ENCODE measurements at places on chromosomes 4 and X.

DNA sequence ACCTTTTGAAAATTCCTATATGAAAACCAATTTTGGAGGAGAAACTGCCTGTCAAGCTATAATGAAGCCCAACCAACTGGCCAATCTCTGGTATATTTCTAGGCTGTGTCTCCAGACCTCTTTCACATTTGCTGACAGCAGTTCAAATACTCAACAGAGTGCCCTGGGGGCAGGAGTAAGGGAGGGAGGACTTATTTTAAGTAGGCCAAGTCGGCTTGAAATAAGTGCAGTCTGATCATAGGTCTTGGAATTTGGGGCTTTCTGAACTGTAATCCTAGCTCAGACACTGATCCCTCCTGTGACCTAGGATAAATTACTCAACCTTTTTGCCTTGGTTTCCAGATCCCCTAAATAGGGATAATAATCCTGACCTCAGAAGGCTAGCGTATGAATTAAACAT, 59.4 kb upstream of the SLC7A11 start:
- no peaks in the 10 kb centered on the region for H3K36me3 ChIP-seq
- no peaks in the 10 kb centered on the region for H3K4me1 ChIP-seq
- H3K4me3 ChIP-seq: no peak overlapping the region
- no peak for DNase-seq
- no peaks in the 10 kb centered on the region for H3K27me3 ChIP-seq
- no peak overlapping the region for H3K27ac ChIP-seq

DNA sequence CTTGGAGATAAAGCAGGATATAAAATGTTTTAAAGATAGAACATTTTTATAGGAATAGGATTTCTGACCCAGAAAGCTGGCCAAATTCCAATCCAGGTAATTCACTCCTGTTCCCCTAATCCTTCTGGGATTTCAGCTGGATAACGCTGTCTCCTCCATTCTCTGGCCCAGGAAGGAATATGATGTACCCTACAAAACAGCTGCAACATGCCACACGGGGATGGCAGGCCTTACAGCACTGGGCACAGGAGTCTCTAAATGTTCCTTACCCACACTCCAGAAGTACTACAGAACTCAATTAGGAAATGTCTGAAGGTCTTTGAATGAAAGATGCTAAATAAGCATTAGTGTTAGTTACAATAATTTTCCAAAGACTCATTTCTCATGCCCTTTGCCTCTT, 15.8 kb downstream of the CAMK2D start:
- H3K4me1 ChIP-seq: peaks cover 3% of the 10 kb centered on the region
- DNase-seq: no peak
- no peak overlapping the region for H3K27ac ChIP-seq

DNA sequence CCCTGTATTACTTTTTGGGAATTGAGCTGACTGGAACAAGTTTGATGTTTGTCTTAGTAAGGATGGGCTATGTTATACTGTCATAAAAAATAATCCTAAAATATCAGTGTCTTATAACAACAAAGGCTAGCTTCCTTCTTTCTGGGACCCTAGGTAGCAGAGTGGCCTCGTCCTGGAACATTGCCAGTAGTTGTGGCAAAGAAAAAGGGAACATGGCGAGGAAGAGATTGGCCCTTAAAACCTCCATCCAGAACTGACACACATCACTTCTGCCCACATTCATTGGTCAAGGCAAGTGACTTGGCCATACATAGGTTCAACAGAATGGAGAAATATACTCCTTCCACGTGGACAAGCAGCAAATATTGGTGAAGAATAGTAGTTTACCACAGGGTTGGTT, 287.9 kb downstream of the PPP1R2C start:
- no peak overlapping the region for H3K4me3 ChIP-seq
- H3K4me1 ChIP-seq: no peaks in the 10 kb centered on the region
- no peak overlapping the region for H3K27ac ChIP-seq
- no peaks in the 10 kb centered on the region for H3K27me3 ChIP-seq
- DNase-seq: no peak

DNA sequence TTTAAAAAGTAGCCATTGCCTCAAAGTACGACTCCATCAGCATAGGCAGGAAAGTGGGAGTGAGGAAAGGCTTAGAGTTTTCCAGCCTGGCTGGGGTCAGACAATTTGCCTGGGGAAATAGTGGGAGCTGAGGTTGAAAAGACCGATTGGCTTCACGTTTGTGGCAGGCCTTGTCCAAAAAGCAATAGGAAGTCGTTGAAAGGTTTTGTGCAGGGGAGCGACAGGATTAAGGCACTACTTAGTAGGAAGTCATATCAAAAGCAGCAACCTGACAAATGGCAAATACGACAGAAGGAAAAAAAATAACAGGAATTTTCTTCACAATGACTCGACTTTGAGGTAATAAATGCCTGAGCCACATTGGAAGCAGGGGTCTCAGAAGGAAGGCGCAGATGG, 691 bp upstream of the EREG start:
- no peak overlapping the region for H3K4me3 ChIP-seq
- no peak for DNase-seq
- H3K27ac ChIP-seq: no peak overlapping the region
- no peaks in the 10 kb centered on the region for H3K36me3 ChIP-seq
- H3K4me1 ChIP-seq: peaks cover 4% of the 10 kb centered on the region

DNA sequence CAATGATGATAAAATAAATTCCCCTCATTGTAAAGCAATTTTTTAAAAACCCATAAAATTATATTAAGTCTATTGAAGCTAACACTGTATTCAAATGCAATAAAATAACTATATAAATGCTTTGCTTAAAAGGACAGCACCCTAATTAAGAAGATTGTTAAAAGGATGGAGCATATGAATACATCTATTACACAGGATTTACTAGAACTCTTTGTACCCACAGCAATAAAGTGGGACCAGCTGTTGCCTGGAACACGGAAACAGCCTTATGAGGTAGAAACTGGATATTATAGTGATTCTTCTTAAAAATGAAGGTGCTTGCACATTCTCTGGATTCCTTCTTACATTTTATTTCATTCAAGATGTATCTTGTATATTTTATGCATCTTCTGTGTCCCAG, 298.7 kb upstream of the KLF3 start:
- peaks cover 10% of the 10 kb centered on the region for H3K4me1 ChIP-seq
- no peak overlapping the region for H3K27ac ChIP-seq
- no peak overlapping the region for H3K4me3 ChIP-seq
- no peak for DNase-seq
- no peaks in the 10 kb centered on the region for H3K27me3 ChIP-seq

GRCh38 chrX:148933881-148934280, 433.5 kb downstream of the AFF2 start:
- no peak overlapping the region for H3K4me3 ChIP-seq
- H3K27ac ChIP-seq: no peak overlapping the region
- no peaks in the 10 kb centered on the region for H3K36me3 ChIP-seq
- no peaks in the 10 kb centered on the region for H3K27me3 ChIP-seq

DNA sequence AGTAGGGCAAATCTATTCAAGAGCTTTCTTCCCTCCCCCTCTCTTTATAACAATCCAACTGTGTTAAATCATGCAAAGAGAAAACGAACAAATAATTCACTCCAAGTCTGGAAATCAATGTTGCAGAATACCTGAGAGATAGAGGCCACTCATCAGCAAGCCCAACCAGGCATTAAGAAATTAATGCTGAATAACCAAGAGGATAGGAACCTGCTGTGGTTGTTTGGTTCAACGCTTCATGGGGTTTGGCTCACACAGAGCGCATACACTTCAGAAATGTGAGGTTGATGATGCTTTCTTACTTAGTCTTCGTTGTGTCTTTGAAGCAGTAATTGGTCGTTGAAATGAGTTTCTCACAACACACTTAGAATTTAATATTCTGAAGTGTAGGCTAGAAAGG, 1540.0 kb upstream of the PABPC4L start:
- H3K27me3 ChIP-seq: no peaks in the 10 kb centered on the region
- DNase-seq: no peak
- no peak overlapping the region for H3K27ac ChIP-seq
- H3K36me3 ChIP-seq: no peaks in the 10 kb centered on the region

DNA sequence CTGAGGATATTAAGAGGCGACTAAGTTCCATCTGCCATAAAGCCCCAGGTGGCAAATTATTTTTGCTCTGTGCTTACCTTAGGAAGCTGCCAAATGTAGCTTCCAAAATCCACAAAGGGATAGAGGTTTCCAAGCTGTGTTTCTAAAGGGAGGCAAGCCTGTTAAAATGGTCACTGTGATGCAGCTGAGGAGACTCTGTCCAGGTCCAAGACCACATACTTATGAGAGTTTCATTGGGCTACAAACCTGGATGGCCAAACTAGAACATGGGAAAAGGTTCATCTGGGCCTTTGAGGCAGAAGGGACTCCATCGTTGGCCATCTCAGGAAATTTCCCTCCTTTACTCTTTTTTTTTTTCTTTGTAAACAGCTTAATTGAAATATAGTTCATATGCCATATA, 306.9 kb upstream of the FGF13 start:
- no peaks in the 10 kb centered on the region for H3K27me3 ChIP-seq
- no peak for DNase-seq
- no peak overlapping the region for H3K27ac ChIP-seq
- H3K4me1 ChIP-seq: no peaks in the 10 kb centered on the region

GRCh38 chr4:2042947-2043395, 16.2 kb upstream of the NAT8L start:
- H3K4me1 ChIP-seq: peaks cover 6% of the 10 kb centered on the region
- no peak overlapping the region for H3K4me3 ChIP-seq
- H3K27ac ChIP-seq: no peak overlapping the region
- no peak for DNase-seq
